ENCODE measurements at places on chromosomes 3 and 15. TPM values are rescaled to one million over a fixed set of nuclear protein-coding genes. Genes with fewer than 3 reads are reported as not detected.

SERF2 gene
- total RNA-seq: 456 TPM

DNA sequence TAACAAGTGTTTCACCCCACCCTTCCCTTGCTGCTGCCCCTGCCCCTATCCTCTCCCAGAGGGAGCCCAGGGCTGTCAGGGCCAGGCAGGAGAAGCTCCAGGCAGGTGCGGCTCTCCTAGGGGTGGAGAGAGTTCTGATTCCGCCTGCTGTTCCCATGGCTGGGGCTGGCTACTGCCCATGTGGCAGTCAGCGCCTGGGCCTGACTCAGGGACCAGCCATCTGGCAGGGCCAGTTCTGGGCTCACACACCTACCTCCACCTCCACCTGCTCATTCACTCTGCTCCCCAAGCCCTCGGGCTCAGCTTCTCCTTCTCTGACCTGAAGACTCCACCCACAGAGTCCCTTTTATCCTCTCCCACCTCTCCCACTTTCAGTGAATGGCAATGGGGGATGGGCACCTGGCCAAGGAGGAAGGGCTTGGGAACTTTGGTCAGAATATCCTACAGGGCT, 23.4 kb downstream of the AMOTL2 start:
- no peaks in the 10 kb centered on the region for H3K27me3 ChIP-seq
- no peaks in the 10 kb centered on the region for H3K4me1 ChIP-seq
- DNase-seq: no peak
- peaks cover 6% of the 10 kb centered on the region for H3K36me3 ChIP-seq
- H3K4me3 ChIP-seq: no peak overlapping the region

- peaks cover 54% of the 10 kb centered on the region for H3K4me1 ChIP-seq
- H3K27ac ChIP-seq: peak overlapping the region; percentile 96
- DNase-seq: no peak
- no peaks in the 10 kb centered on the region for H3K27me3 ChIP-seq
- H3K36me3 ChIP-seq: peaks cover 10% of the 10 kb centered on the region
- peak overlapping the region; percentile 96 for H3K4me3 ChIP-seq
Observed at GRCh38 chr3:43288366-43288765, 2.0 kb downstream of the SNRK start.

- no peaks in the 10 kb centered on the region for H3K4me1 ChIP-seq
- H3K36me3 ChIP-seq: no peaks in the 10 kb centered on the region
- H3K27me3 ChIP-seq: no peaks in the 10 kb centered on the region
Observed at GRCh38 chr3:81931265-81932251, 170.1 kb upstream of the GBE1 start.

GRCh38 chr15:98674336-98674735, 26.0 kb downstream of the IGF1R start:
- H3K27me3 ChIP-seq: no peaks in the 10 kb centered on the region
- peaks cover 28% of the 10 kb centered on the region for H3K4me1 ChIP-seq
- no peak for DNase-seq
- no peak overlapping the region for H3K4me3 ChIP-seq
- no peaks in the 10 kb centered on the region for H3K36me3 ChIP-seq
